CD14-positive monocyte (primary cell): ENCODE measurements at places on chromosomes 12 and 14.
A peak's percentile ranks its signal among the peaks of the same experiment; 100 is the strongest.

- no peaks in the 10 kb centered on the region for H3K36me3 ChIP-seq
- no peaks in the 10 kb centered on the region for H3K27me3 ChIP-seq
- no peak overlapping the region for H3K27ac ChIP-seq
- no peak overlapping the region for H3K4me3 ChIP-seq
- H3K4me1 ChIP-seq, result no peaks in the 10 kb centered on the region
Measured at GRCh38 chr12:88237954-88238353, 95.8 kb downstream of the TMTC3 start.

GRCh38 chr14:52153939-52154338 lies 85.1 kb upstream of the NID2 start:
- H3K4me3 ChIP-seq, result no peak overlapping the region
- no peaks in the 10 kb centered on the region for H3K36me3 ChIP-seq
- DNase-seq, result no peak
- no peaks in the 10 kb centered on the region for H3K27me3 ChIP-seq
- no peak overlapping the region for H3K27ac ChIP-seq

DNA sequence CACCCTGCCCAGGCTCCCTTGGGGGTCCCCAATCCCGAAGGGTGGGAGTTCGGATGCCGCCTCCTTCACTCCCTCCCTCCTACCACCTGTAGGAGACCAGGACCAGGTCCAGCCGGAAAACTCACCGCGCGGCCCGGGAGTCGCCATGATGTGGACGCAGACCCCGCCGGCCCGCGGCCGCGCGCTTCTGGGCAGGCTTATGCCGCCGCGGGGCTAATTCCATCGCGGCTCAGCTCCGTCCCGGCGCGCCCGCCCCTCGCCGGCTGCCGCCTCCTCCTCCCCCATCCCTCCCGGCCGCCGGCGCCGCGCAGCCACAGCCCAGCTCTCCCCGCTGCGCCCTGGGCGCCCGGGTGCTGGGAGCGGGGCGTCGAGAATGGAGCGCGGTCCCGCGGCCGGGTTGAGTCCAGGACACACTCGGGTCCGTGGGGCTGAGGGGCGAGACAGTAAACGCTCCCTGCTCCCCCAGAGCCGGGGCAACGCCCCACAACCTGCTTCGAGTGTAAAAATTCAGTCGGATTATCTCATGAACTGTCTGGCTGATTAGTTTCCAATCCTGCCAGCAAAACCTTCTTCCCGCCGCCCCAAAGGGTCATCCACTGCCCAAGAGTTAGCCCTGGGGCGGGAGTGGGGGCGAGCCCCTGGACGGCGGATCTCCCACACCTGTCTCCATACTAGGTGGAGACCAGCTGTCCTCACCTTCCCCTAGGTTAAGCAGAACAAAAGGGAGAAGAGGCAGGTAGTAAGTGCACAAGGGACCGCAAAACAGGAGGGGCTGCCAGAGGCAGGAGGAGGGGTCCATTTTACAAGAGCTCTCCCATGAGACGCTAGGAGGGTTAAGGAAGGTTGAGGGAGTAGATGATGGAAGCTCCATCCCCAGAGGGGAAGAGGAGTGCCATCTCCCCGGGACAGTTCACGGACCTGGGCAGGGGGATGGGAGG lies at the start of gene ANO2:
Gene ANO2 (minus strand): TSS at position 189 of the 938 bp plus-strand sequence. CDS start 42 bp downstream, at position 147.
- no peak within 1 kb of the TSS for H3K4me3 ChIP-seq
- no peak for DNase-seq
- H3K27me3 ChIP-seq, result peaks cover 50% of the 10 kb centered on the region
- no peaks in the 10 kb centered on the region for H3K36me3 ChIP-seq
- H3K27ac ChIP-seq, result no peak within 1 kb of the TSS
- no peaks in the 10 kb centered on the region for H3K4me1 ChIP-seq

DNA sequence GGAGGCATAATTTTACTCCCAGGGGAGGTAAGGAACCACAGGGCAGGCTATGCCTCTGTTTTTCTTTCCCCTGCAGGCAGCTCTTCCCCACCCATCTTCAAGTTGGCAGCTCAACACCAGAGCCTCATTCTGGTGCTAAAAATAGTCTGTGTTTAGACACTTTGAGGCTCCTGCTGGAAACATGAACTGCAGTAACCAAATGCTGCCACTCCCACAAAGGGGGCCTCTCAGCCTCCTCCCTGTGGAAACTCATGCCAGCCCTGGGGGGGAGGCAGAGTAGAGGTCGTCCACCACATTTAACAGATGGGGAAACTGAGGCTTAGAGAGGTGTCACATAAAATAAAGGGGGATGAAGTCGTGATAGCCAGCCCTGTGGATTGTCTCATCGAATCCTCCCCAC lies 61.4 kb downstream of the WSCD2 start:
- H3K4me1 ChIP-seq, result no peaks in the 10 kb centered on the region
- no peaks in the 10 kb centered on the region for H3K27me3 ChIP-seq
- no peaks in the 10 kb centered on the region for H3K36me3 ChIP-seq
- H3K27ac ChIP-seq, result no peak overlapping the region
- DNase-seq, result no peak
- H3K4me3 ChIP-seq, result no peak overlapping the region

DNA sequence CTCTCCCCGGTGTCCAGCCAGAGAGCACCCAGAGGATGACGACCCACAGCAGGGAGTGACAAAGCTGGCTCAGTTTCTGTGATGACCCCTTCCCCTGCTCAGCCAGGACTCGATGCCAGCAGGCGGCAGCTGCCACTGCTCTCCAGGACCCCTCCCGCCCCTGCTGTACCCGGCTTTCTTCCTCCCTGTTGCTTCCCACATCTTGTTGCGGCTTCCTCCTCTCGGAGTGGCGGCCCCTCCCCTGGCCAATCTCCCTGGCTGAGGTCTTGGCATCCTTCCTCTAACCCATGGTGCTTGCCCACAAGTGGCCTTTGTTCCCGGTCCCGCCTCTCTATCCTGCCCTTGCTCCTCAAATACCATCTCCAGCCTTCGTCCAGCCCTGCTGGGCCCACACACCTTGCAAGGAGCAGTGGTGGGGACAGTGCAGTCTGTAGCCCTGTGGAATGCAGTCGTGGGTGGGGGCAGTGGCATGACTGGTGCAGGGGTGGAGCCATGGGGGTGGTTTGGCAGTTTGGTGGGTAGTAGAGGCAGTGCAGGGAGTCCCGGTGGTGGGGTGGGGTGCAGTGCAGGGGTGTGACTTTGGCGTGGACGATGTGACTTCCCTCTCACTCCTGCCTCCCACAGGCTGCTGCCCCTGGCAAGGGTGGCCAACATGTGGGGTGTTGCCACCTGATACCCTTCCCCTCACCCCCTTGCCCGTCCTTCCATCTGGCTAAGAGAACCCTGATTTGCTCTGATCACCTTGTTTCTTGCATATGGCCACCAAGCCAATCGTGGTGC lies 16.3 kb upstream of the BEGAIN start:
- peaks cover 40% of the 10 kb centered on the region for H3K4me1 ChIP-seq
- H3K36me3 ChIP-seq, result no peaks in the 10 kb centered on the region
- H3K27me3 ChIP-seq, result no peaks in the 10 kb centered on the region
- no peak overlapping the region for H3K4me3 ChIP-seq
- no peak for DNase-seq
- H3K27ac ChIP-seq, result no peak overlapping the region

- H3K27ac ChIP-seq, result no peak overlapping the region
- H3K4me3 ChIP-seq, result no peak overlapping the region
- peaks cover 3% of the 10 kb centered on the region for H3K4me1 ChIP-seq
- DNase-seq, result no peak
- no peaks in the 10 kb centered on the region for H3K27me3 ChIP-seq
Measured at GRCh38 chr12:3647504-3647903, 105.4 kb downstream of the CRACR2A start.

DNA sequence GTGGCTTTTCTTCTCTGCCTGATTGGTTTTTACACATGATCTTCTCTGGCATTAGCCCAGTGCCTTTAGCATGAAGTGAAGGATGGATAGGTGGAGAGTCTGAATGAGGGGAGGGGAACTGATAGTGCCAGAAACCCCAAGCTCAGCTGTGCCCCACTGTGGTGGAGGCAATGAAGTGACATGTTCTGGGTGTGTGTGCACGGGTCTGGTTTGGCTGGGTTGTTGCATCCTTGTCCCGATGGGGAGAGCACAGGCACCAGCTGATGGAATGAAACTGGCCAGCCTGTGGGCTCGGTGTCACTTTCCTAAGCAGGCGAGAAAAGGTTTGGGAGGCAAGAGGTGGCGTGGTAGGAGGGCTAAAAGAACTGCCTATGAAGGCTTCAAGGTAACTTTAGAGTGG lies 65.3 kb downstream of the CACNA1C start:
- no peaks in the 10 kb centered on the region for H3K36me3 ChIP-seq
- no peaks in the 10 kb centered on the region for H3K4me1 ChIP-seq
- H3K4me3 ChIP-seq, result no peak overlapping the region
- DNase-seq, result no peak
- no peak overlapping the region for H3K27ac ChIP-seq
- H3K27me3 ChIP-seq, result no peaks in the 10 kb centered on the region

DNA sequence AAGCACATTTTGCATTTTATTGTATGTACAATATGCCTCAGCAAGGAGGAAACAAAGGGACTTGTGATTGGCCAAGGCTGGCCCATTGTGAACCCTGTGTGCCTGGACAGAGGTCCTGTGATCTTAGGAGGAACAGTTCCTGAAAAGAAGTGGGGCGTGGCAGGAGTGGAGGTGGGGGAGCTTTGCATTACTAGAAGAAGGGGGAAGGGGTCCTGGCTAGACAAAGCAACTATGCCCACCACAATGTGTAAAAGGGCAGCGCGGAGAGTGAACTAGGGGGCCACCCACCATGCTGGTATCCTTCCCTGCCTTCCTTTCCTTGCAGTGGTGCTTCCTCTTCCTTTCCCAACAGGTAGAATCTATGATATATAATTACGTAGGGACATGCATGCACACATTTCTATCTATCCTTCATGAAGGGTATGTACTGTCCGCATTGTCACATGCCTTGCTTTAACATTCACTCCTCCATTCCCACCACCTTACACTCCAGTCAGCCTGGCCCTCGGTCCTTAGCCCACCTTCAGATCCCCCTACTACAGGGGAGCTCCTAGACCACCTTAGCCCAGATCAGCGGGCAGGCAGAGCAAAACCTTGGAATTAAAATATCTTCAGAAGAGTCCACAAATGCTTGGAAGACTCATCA lies 12.5 kb downstream of the KRT8 start:
- H3K27ac ChIP-seq, result no peak overlapping the region
- DNase-seq, result no peak
- no peaks in the 10 kb centered on the region for H3K4me1 ChIP-seq
- no peaks in the 10 kb centered on the region for H3K36me3 ChIP-seq
- H3K27me3 ChIP-seq, result no peaks in the 10 kb centered on the region

GRCh38 chr12:116610971-116611541 lies 51.9 kb downstream of the MAP1LC3B2 start:
- H3K4me1 ChIP-seq, result peaks cover 27% of the 10 kb centered on the region
- peak; percentile 41 for DNase-seq
- H3K36me3 ChIP-seq, result no peaks in the 10 kb centered on the region
- H3K27ac ChIP-seq, result no peak overlapping the region
- no peaks in the 10 kb centered on the region for H3K27me3 ChIP-seq
